ENCODE measurements at places on chromosomes 1 and 21. TPM values are rescaled to one million over a fixed set of nuclear protein-coding genes. Genes with fewer than 3 reads are reported as not detected.
A peak's percentile ranks its signal among the peaks of the same experiment; 100 is the strongest.

The BARHL2 gene
- total RNA-seq: not detected

The ANKRD34A gene
- 3.8 TPM for total RNA-seq

The C1orf116 gene
- total RNA-seq: not detected

GRCh38 chr1:21278860-21279845 is 11.1 kb downstream of the ECE1 start:
- no peak overlapping the region for H3K4me3 ChIP-seq
- H3K27ac ChIP-seq: peak overlapping the region; percentile 86
- peak; percentile 64 for DNase-seq
- H3K27me3 ChIP-seq: no peaks in the 10 kb centered on the region
- H3K36me3 ChIP-seq: peaks cover 21% of the 10 kb centered on the region

DNA sequence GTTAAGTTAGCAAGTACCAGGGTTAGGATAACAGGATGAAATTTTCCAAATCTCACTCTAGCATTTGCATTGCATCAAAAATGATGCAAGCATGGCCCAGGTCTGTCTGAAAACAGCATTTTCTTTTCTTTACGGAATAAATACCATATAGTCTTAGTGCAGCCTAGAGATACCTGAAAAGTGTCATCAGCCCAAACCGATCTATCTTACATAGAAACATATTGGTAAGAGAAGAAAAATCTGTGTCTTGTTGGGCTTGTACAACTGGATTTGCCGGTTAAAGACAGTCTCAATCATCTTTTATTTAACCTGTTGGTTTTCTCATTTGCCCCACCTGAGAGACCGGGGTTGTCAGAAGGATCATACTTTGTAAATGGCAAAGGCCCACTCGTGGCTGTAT is 15.8 kb downstream of the ACP6 start:
- no peak overlapping the region for H3K27ac ChIP-seq
- H3K27me3 ChIP-seq: no peaks in the 10 kb centered on the region
- peaks cover 36% of the 10 kb centered on the region for H3K36me3 ChIP-seq
- peaks cover 9% of the 10 kb centered on the region for H3K4me1 ChIP-seq
- DNase-seq: no peak

DNA sequence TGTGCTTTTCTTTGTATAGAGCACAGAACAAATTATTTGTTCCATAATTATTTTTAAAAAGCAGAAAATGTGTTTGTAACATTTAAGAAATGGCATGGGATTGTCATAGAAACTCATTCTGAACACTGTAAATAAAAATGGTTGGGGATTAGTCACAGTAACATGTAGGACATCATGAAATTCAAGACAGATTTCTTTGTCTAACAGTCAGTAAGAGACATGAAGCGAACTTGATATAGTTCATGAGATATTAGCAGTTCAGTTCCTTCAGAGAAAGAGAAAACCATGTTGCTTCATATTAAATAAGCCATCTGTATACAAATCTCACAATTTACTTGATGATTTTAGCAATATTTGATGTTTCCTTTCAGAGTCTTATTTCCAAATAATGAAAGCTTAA is 19.7 kb downstream of the NFIA start:
- no peak for DNase-seq
- H3K36me3 ChIP-seq: peaks cover 3% of the 10 kb centered on the region
- H3K27ac ChIP-seq: no peak overlapping the region
- H3K4me1 ChIP-seq: peaks cover 9% of the 10 kb centered on the region

Data from activated CD8-positive, alpha-beta memory T cell treated with anti-CD3 and anti-CD28 coated beads, Interleukin-2, amount 10 ng/mL, durations not matched to agents 7 days and 5 days (primary cell).